Stimulated activated CD8-positive, alpha-beta memory T cell treated with anti-CD3 and anti-CD28 coated beads, Interleukin-4, amount 100 ng/mL, for 4 hours (primary cell): ENCODE measurements at places on chromosomes 7 and 10.

GRCh38 chr10:29392376-29393021 lies 103.6 kb downstream of the LYZL1 start:
- DNase-seq = no peak

DNA sequence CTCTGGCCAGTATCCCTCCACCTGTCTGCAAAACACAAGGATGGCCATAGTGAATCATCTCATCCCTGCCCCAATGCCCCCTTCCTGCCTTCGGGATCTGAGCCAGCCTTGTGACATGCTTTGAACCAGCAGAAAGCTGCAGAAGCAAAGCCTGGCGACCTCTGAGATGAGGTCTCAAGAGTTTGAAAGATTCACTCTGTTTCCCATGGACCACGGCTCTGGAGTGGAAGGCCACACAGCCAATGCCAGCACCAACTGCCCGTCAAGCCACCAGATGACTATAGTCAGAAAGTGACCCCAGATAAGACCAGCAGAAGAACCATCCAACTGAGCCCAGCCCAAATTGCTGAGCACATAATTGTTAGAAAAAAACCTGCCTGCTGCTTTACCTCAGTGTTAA lies 193.9 kb upstream of the PPP2R2D start:
- no peak for DNase-seq

DNA sequence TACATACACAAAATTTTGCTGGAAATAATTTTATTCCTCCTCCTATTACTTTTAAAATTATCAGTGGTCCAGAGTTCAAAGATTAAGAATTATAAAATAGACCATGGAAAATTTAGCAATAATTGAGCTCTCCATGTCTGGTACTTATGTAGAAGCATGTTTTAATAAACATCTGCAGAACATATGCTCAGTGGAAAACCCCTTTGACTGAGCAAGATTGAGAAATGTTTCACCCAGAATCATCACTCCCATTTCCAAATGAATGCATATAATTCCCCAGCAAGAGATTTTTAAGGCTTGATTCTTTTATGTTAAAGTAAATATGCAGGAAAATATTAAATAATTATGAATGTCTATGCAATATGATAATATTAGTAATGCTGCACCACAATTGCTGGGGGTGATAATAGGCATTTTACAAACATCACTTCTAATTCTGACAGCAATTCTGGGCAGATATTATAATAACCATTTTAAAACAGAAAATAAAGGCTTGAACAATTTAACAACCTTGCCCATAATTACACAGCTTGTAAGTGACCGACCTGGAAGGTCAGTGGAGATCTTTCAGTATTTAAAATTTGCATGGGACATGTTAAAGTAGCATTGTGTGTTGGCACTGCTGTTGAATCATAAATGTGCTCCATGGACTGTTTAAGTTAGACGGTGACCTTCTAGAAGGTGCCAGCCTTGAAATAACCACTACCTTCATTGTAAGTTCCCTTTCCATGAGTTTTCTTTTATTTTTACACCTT lies 45.6 kb upstream of the TES start:
- no peak for DNase-seq

DNA sequence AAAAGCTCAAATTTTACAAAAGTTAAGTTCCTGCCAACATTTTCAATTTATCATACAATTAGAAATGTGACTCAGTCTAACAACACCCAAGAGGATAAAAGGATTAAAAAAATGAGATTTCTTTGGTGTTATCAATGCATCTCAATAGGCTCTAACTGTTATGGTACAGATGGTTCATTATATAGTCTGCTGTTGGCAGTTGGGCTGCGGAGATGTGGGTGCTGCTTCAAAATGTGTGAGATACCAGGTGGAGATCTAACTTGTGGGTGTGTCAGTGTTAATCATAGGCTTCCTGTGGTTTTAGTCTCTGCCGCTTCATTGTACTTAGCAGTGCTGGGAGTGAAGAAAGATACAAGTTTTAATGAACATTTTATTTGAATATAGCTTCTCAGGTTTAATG lies 231.2 kb downstream of the EXOC4 start:
- DNase-seq = peak; percentile 7

DNA sequence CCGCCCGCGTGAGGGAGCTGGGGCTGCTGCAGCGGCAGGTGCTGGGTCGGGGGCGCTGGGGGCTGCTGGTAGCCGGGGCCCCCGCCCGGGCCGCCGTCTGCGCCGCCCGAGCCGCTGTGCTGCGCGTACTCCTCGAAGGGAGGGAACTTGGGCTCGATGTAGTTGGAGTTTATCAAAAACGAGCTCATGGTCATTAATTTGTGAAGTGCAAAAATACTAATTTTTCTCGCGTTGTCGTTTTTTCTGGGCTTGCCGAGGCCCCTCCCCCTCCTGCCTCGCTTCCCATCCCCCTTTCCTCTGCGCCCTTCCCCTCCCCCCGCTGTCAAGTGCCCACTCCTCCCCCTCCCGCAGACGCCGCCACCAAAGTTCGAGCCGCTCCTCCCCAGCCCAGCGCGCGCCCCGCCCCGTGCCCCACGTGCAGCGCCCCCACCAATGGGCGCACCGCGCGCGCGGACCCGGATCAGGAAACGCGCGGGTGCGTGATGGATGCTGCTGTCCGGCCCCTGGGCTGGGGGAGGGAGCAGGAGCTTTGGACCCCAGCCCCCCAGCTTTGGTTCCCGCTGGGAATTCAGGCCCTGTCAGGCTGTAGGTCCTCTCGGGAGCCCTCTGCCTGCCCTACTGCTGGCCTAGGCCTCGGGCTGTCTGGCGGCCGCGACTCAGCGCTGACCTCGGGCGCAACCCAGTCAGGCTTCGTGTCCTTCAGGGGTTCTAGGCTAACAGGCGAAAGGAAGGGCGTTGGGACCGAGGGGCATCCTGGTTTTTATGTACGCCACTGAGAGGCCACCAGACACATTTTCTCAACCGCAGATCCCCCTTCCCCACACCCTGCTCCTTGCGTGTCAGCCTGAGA lies at the start of gene HOXA4:
Gene HOXA4, minus strand, starts transcription at position 218 of the 850 bp plus-strand sequence. Its CDS starts 24 bp downstream, at position 194.
- DNase-seq = peak; percentile 22

DNA sequence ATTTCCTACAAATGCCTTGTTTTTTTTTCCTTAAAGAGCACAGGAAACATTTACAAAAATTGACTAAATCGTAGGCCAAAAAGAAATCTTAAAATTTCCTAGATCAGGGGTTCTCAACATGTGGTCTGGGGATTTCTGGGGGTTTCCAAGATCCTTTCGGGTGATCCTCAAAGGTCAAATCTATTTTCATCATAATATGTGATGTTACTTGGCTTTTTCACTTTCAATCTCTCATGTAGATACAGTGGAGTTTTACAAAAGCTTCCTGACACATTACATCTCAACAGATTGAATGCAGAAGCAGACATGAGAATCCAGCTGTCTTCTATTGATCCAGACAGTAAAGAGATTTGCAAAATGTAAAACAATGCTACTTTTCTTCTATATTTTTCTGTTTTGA lies 497.3 kb downstream of the INHBA start:
- DNase-seq = no peak

DNA sequence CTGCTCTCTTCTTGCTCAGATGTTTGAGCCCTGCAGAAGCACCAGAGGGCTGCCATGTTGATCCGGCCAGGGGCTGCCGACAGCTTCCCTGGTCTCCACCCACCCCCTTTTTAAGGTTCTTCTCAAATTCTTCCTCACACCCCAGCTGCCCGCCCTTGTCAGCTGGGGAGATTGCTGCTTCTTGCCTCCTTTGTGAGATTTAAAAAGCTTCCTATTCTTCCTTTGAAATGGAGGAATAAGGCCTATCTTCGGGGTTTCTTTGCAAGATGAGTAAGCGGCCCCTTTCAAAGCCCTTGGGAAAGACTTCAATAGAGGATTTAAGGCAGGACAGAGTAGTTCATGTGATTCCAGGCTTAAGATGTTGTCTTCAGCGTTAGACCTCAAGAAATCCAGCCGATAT lies 211.9 kb upstream of the SHH start:
- DNase-seq = no peak

DNA sequence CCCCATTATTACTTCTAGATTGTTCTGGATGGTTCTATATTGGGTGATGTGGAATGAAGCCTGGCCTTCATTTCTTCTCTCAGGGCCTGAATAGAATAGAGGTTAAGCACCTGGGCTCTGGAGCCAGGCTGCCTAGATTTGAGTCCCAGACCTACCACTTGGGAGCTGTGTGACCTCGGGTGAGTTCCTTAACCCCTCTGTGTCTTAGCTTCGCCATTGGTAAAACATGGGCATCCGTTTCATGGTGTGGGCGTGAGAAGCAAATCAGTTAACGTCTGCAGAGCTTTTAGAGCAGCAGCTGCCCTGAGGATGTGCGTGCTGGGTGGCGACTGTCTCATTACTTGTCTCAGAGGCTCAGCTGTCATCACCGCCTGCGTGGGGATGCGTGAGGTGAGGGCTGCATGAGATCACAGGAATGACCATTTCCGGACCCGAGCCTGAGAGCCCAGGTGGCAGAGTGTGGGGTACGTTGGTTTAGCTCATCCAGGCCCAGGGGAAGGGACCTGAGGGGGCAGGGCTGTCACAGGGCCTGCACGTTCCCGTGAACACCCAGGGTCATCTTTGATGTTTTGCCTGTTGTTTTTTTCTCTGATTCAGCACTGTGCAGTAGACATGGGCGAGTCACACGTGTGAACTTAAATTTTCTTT lies 9.7 kb downstream of the AGAP3 start:
- DNase-seq = no peak

GRCh38 chr7:31410265-31410664 lies 69.7 kb upstream of the NEUROD6 start:
- DNase-seq = no peak

- no peak for DNase-seq
Measured at GRCh38 chr10:77531441-77532001, 106.1 kb downstream of the KCNMA1 start.

GRCh38 chr10:44993922-44994751 lies 6.6 kb upstream of the ZNF22 start:
- no peak for DNase-seq
